Mesenchymal stem cell (in vitro differentiated cells and primary cell): ENCODE measurements at places on chromosomes 1 and 21.

- DNase-seq, result peak; percentile 22
These were observed 5.3 kb downstream of the UTS2 start for GRCh38 chr1:7847599-7847998.

- no peak for DNase-seq
These were observed 1.8 kb downstream of the AURKAIP1 start for GRCh38 chr1:1373051-1373814.

DNA sequence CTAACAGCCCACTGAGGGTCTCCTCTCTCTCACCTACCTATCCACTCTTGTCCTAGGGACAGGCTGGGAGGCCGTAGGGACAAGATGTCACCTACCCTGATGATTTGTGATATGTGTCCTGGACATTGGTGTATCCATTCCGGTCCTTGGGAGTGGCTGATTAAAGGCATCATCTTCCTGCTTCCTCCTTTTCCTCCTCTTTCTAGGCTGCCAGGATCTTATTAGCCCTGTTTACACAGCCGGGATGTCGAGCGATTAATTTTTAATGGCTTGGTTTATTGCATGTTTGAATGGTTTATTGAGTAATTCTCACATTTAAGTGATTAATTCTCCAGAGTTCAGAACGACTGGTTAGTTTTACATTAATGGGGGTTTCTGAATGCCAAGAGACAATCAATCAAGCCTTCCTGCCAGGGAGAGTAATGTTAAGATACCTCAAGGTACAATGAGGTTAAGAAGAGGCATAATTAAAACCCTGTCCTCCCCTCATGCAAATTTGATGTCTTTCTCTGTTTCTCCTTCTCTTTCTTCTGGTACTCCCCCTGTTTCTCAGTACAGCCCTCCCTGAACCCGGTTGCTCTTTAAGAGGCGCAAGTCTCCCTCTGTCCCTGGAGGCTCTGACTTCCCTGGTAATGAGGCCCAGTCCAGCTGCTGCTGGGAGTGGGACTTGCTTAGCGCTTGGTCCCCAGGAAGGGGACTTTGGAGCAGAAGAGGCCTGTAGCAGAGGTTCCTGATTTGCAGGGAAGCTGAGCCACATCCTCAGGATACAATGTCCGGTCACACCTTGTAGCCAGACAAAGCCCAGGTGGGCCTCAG, 50.9 kb downstream of the ACTL8 start:
- DNase-seq, result no peak

DNA sequence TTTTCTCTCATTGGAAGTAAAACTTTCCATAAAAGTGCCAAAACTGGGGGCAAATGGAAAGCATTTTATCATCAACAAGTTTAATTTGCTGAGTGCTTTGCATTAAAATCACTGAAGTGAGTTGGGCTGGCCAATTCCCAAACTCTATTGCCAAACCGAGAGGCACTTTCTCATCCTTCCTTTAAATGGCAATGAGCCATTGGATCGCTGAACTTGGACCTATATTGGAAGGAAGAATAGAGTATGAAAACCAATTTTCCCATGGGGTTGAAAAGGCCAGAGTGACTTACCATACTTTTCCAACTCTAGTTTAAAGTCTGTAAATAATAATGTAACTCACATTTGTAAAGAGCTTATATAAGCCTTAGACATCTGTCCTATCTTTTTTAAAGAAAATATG, 189.1 kb upstream of the C1orf87 start:
- DNase-seq, result no peak

GRCh38 chr1:57162607-57163261, 196.9 kb upstream of the C8B start:
- DNase-seq, result no peak

DNA sequence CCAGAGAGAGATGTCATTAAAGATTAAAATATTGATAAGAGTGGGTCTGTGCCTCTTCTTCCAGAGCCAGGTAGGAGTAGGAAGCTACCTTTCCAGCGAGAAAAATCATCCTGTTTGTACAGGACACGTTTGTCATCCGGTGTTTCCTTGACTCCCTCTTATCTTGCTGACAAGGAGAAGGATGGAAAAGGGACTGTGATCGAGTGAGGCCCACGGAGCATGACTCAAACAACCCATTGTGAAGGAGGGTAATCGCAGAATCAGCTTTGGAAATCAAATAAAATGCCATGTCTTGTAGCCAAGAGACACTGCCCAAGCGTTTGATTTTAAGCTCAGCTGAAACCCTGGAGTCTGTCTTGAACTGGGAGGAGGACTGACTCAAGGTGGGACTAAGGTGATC, 97.7 kb downstream of the IGSF21 start:
- DNase-seq, result no peak

GRCh38 chr1:12619792-12620487, 1.9 kb upstream of the DHRS3 start:
- DNase-seq, result peak; percentile 84

DNA sequence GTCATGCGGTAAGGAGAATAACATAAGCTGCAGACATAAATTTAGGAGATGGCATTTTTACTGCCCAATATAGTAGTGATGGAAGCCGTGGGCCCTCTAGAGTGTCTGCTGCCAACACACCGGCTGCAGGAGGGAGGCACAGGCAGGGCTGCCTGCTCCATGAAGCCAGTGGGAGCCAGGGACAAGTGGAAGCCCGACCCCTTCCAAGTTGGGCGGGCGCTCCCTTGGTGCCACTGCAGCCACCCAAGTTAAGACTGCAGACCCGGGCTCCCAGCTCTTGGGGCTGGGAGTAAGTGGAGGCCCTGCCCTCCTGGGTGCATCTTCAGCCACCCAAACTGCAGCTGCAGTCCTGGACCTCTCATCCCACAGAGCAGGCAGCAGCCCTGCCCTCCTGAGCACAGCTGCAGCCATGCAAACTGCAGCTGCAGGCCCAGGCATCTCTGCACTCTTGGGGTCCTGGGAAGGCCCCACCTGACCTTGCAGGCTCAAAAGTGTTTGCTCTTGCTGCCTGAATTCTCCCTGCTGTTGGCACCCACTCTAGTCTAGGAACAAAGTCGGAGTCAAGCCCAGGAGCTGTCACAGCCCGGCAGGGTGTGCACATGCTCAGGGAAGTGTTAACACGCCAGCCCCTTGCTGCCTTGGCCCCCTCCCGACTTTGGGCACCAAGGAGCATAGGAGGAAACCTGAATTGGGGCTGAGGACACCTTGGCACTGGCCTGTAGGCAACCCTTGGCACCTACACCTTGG, 437.2 kb upstream of the PRMT6 start:
- DNase-seq, result no peak

GRCh38 chr1:176789571-176790090, 326.7 kb downstream of the PAPPA2 start:
- no peak for DNase-seq

GRCh38 chr1:12087797-12088314, 24.8 kb downstream of the TNFRSF8 start:
- DNase-seq, result no peak

GRCh38 chr21:36985751-36986594, 19.5 kb upstream of the HLCS start:
- no peak for DNase-seq

DNA sequence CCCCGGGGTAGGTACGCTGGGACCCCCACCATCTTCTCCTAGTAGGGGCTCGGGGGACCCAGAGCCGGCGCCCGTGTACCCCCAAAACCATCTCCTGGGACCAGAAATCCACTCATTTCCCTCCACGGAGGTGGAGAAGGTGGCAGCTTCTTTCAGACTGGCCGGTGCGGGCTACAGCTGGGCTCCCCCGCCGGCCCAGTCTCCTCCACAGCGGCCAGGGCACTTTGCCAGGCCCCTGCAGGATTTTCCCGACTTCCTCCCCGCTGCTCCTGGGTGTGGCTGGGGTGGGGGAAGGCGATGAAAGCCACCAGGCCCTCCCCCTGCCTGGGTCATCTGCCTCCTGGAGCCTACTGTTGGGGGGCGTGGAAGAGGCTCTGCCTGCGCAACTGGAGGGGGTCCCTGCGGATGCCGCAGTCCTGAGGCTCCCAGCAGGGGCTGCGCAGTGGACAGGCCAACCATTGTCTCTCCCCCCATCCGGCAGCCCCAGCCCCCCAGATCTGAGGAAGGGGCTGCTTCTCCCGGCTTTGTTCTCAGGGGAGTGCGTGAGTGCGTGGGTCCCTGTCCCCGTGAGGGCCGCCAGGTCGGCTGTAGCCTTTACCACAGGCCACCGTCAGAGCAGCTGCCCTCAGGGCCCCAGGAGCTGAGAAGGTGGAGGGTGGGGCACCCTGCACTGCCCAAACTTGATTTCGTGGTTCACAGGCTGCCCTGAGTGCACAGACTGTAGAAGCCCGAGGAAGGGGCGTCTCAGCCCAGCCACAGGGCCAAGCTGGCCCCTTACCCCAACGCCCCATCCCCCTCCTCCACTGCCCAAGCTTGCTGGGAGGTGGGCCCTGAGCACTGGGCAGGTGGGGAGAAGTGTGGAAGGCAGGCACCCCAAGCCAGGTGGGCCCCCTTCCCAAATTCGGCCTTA, 1.3 kb downstream of the AGRN start:
- peak; percentile 82 for DNase-seq

DNA sequence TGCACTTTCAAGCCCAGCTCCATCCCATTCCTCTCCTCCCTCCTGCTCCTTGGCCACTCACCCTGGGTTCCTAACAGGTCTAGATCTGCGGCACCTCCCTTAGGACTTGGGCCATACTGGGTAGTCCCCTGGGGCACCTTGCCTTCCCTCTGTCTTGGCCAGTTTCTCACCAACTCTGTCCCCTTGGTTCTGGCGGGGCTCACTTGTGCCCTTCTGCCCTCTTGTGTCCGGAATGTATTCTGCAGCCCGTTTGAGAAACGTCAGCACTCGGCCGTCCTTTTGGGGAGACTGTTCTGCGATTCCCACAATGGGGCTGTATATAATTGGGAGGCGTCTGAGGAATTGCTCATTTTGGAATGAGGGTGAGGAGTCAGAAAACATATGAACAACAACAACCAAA, 162.4 kb downstream of the ZSCAN20 start:
- DNase-seq, result no peak

DNA sequence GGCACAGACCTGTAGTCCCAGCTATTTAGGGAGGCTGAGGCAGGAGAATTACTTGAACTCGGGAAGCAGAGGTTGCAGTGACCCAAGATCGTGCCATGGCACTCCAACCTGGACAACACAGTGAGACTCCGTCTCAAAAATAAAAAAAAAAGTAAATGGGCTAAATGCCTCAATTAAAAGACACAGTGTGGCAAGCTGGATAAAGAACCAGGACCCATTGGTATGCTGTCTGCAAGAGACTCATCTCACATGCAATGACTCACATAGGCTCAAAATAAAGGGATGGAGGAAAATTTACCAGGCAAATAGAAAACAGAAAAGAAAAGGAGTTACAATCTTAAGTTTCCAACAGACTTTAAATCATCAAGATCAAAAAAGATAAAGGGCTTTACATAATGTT, 40.3 kb downstream of the ACBD6 start:
- no peak for DNase-seq

GRCh38 chr1:245060684-245061374, 94.0 kb upstream of the KIF26B start:
- DNase-seq, result peak; percentile 96

GRCh38 chr1:3336641-3337630, 117.5 kb upstream of the ARHGEF16 start:
- no peak for DNase-seq

GRCh38 chr21:39142972-39143371, 40.3 kb downstream of the PSMG1 start:
- no peak for DNase-seq

DNA sequence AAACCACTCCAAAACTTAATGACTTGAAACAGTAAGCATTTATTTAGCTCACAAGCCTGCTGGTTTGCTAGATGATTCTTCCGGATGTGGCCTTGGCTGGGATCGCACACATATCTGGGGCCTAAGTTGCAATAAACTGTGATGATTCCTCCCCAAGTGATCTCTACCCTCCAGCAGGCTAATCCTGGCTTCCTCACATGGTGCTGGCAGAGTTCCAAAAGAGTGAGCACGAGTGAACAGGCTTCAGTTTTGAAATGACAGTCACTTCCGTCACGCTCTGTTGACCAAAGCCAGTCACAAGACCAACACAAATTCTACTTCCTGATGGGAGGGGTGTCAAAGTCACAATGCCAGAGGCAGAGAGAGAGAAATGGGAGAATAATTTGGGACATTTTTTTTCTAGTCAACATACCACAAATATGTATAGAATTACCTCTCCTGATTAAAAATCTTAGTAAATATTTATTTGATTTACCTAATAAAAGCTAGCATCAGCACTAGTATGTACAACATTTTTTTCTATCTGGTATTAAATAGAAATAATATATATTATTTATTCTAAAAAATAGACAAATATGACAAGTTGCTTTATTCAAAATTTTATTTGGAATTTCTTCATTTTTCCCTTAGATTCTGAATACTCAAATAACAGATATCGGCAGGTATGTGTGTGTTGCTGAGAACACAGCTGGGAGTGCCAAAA, 292.7 kb downstream of the TPR start:
- peak; percentile 92 for DNase-seq

DNA sequence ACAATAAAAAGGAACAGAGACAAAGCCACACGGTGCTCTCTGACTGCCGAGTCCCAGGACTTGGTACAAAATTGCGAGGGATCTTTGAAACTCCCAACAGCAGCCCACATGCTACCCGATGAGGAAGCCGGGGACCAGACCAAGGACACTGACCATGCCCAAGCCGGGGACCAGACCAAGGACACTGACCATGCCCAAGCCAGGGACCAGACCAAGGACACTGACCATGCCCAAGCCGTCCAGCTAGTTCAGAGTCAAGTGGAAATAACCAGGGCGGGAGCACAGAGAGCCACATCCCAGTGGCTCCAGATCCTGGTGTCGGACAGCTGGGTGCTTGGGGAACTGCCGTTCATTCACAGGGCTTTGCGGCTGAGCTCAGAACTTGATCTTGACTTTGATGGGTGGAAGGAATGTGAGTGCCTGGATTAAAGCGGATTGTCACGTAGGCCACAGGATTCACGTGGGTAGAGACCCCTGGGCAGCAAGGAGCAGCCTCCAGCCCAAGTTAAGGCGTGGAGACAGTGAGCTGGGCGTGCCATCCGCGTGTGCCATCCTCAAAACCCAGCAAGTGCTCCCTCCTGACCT, 16.5 kb upstream of the TRAPPC10 start:
- no peak for DNase-seq

DNA sequence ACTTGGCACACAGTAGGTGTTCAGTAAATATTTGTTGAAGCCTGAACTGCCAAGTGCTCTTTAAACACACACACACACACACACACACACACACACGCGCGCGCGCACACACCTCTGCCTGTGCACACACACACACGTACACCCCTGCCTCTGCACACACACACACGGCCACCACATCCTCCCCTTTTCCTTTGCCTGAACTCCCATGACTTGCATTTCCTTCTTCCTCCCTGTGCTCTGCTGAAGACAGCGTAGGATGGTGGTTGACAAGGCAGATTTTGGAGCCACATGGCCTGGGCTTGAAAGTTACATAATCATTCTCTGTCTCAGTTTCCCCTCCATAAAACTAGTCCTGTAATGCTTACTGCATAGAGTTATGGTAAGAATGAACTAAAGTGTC, 712.3 kb downstream of the PTPRU start:
- no peak for DNase-seq

GRCh38 chr1:2642131-2642559, 9.3 kb upstream of the MMEL1 start:
- no peak for DNase-seq

GRCh38 chr1:76262601-76263000, 188.1 kb downstream of the ST6GALNAC3 start:
- peak; percentile 12 for DNase-seq

- DNase-seq, result no peak
These were observed 15.4 kb downstream of the COL18A1 start for GRCh38 chr21:45420061-45421041.

GRCh38 chr1:77283701-77284425, 2.0 kb downstream of the AK5 start:
- peak; percentile 17 for DNase-seq

- no peak for DNase-seq
These were observed 23.6 kb upstream of the CCDC17 start for GRCh38 chr1:45647248-45648021.
